Fibroblast of villous mesenchyme (primary cell): ENCODE measurements at places on chromosomes 7 and 10. TPM values are rescaled to one million over a fixed set of nuclear protein-coding genes. Genes with fewer than 3 reads are reported as not detected.

The ZNF853 gene
- under 0.01 and 0.32 TPM in 2 replicates for total RNA-seq

The TNKS2 gene
- 46.7 and 57.4 TPM in 2 replicates for total RNA-seq

The SPDYE16 gene
- total RNA-seq: not detected in 2 replicates

DNA sequence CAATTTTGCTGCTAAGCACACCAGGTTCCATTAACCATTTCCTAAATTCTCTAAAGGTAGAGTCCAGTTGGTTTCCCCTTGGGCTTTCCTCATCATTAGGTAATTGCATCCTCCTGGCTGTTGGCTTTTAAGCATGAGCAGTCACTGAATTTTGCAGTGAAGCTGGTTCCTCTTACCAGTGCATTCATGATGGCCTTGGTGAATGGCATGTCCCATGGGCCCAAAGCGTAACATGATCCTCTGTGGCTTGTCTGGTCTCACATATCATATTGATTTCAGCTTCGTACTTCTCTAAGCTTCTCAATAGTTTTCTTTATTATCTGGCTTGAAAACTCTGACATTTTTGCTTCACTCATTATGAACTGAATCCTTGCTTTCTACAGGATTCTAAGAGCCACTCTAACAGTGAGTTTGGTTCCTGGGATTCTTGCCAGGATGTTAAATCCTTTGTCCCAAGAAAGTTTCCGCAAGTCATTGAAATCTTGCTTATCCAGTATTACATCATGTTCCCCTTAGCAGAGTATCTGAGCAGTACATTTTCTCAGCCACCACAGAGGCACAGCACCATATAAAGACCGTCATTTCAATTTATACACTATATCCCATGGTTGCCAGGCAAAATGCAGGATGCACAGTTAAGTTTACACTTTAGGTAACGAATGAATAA, 134.2 kb downstream of the PTN start:
- DNase-seq: no peak

- DNase-seq: peak; percentile 53
Measured at GRCh38 chr7:16264036-16264819, 157.1 kb downstream of the CRPPA start.

GRCh38 chr10:73983096-73984047, 14.5 kb upstream of the VCL start:
- DNase-seq: peak; percentile 34

DNA sequence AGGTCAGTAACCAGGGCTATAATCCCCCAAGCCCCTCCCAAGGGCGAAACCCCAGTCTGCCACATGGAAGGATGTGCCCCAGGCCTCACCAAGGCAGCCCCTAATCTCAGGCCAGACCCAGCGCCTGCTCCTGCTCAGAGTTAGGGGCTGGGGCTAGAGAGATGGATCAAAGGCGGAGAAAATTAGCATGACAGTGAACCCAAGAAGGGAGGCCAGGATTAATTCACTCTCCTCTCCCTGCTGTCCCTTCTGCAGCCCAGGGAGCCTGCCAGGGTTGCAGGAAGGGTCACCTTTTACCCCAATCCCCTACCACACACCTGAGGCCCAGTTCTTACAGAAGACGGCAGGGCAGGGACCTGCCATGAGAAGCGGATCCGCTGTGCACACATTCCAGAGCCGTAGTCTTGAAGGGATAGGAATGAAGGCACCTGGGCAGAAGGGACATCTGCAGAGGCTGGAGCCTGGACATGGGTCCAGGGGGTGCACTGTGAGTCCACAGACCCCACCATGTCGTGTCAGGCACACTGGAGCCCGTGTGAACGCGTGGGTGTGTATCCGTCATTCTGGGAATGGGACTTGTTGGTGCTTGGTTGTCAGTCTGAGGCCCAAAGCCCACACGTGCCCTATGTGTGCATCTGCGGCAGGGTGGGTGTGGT, 11.9 kb upstream of the ZMIZ1 start:
- DNase-seq: no peak

The C7orf25 gene
- 4.5 and 5.2 TPM in 2 replicates for total RNA-seq

DNA sequence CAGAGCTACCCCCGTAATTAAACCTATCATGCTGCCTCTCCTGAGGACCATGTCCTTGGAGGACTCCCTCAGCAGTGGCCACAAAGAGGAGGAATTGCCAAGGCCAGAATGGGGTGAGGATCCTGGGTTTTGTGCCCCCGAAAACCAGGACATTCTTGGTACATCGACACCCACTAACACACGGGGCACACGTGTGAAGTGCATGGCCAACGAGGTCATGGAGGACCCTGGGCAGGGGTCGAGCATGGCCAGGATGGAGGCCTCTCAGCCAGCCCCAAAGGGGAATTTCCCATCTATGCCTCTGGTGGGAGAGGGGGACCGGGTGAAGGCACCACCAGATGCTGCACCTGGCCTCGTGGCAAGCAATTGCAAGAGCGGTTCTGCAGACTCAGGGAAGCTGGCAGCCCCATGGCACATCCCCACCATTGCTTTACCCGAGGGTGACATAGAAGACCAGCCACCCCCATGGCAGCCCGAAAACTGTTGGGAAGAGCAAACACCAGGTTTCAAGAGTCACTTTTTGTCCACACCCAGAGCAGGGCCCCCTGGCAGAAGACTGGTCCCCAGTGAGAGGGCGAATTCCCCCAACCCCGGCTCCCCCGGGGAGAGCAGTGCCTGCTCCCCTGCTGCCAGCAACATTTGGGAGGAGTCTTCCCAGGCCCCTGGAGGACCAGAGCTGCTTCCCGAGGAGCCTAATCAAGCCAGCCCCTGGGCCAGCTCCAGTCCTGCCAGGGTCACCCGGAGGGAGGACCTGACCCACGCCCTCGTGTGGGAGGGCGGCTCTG, 26.4 kb downstream of the C10orf71 start:
- no peak for DNase-seq

- no peak for DNase-seq
Measured at GRCh38 chr7:127440206-127440605, 47.7 kb upstream of the ZNF800 start.

GRCh38 chr7:85104432-85105205, 82.2 kb downstream of the SEMA3D start:
- peak; percentile 42 for DNase-seq

DNA sequence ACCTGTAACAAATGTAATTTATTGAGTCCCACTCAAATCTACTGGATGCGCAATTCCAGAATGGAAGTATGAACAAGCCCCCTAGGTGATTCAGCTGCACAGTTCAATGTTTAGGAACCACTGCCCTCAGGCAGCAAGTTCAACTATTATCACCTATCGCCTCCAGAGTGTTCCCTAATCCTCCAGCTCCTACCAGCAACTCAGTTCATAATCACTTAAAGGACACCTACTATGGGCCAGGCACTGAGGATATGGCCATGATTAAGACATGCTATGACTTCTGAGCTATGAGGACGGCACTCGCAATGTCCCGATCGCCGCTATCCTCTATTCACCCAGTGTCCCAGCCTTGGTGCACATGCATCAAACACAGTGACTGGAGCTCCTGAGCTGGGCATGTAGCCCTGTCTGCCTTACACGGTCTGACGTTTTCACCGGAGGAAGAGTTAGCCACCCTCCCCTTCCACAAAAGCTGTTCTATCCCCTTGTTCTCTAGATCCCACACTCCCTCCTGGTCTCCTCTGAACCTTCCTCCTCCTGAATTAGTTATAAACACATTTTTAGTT, 22.3 kb downstream of the RHEB start:
- DNase-seq: no peak

DNA sequence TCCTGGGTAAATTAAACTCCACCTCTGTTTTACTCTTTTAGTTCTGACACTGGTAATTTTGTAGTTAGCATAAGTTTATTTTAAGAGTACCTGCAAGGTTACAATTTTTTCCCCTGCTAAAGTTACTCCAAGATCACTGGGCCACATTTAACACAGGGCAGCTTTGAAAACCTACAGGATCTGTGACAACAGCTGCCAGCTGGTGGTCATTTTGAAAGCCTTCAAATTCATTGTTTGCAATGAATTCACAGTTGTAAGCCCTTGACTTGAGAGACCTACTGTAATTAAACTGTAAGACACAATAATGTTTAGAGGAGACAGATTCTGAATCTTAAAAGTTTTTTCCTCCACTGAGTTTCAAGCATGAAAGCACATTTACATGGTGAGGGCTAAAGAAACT, 129.6 kb downstream of the CNOT4 start:
- no peak for DNase-seq
